ENCODE measurements at places on chromosomes 11 and 22.

- no peak for DNase-seq
These were observed 2.0 kb downstream of the ZNHIT2 start for GRCh38 chr11:65115361-65116082.

DNA sequence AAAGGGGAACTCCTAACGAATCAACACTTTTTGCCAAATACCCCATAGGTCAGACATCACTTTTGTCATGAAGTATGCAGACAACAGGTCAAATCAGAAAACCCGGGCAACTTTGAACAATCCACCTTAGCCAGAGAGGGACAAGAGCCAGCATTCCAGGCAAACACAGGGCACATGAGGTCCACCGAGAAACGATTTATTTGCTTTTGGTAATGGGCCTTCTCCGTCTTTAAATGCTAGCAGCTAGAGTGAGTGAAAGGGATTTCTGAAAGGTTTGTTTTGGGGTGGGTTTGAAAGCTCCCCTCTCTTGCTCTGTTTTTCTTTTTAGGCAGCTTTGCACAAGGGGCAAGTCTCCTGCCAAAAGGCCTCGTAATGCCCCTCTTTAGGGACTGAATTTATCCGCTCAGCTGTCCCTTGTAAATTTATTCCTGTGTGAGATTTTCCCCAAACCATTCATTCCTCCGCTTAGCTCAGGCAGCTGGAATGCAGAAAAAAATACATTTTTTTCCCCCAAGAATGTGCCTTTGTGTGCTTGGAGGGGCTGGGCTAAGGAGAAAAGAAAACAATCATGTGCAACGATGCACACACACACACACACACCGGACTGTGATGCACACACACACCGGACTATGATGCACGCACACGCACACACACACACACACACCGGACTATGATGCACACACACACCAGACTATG is 196.9 kb downstream of the SNX19 start:
- no peak for DNase-seq

GRCh38 chr11:129223260-129223659 is 31.1 kb upstream of the ARHGAP32 start:
- DNase-seq = no peak

DNA sequence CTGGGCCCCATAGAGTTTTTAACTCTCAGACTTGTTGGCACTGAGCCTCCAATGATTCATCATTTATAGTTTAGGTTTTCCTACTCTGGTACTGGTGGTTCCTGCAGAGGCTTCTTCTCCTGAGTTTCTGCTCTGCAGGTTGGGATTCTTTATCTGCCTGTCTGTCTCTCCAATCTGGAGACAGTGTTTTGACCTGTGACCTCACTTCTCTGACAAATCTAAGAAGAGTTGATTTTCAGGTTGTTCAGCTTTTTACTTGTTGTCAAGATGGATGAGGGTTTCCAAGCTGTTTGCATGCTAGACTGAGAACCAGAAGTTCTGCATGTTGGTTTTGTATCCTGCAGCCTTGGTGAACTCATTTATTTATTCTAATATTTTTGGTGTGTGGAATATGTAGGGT is 63.9 kb downstream of the JAM3 start:
- DNase-seq = no peak

DNA sequence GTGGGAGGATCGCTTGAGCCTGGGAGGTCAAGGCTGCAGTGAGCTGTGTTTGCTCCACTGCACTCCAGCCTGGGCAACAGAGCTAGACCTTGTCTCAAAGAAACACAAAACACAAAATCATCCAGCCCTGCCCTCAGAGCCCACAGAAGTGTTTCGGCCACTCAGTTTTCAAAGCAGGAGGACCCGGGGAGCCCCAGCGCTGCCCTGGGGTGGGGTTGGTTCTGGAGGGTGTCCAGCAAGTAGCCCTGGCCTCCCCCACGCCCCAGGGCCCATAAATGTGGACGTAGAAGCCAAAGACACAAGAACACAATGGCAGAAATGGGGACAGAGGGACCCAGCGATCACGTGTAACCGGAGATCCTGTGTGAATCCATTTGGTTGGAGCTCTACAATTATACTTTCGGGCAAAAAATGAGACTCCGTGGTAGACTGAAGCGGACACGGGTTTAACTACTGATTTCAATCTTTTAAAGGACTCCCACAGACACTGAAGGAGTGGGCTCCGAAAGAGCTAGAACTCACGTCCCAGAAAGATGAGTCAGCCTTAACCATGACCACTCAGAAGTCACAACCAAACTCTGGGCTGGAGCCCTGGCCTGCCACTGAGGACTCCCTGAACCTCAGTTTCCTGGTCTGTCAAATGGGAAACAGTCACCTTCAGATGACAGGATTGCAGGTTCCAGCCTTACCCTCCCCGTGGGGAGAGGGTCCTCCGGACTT is 9.0 kb upstream of the CYTH4 start:
- DNase-seq = no peak

DNA sequence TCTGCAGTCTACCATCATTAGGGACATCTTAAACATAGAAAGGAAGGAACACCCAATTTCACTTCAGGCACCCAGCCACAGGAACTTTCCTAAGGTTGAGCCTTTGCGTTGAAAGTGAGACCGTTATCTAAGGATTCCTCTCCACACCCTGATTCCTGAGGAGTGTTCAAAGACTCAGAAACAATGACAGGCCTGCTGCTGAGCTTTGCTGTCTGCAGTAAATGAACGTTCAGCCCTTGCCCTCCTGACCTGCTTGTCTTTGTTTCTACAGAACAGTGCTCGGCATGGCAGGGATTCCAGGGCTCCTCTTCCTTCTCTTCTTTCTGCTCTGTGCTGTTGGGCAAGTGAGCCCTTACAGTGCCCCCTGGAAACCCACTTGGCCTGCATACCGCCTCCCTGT is 7.0 kb downstream of the PRSS23 start:
- no peak for DNase-seq

GRCh38 chr11:47020793-47021526 is 84.4 kb downstream of the CSTPP1 start:
- no peak for DNase-seq

DNA sequence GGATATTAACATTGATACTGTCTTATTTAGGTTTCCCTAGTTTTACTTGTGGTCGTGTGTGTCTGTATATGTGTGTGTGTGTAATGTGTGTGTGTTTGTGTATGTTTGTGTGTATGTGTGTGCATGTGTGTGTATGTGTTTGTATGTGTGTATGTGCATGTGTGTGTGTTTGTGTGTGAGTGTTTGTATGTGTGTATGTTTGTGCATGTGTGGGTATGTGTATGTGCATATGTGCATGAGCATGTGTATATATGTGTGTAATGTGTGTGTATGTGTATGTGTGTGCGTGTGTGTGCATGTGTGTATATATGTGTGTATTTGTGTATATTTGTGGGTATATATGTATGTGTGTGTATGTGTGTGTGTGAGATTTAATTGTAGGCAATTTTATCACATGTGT is 17.3 kb upstream of the DNAL4 start:
- DNase-seq = no peak

DNA sequence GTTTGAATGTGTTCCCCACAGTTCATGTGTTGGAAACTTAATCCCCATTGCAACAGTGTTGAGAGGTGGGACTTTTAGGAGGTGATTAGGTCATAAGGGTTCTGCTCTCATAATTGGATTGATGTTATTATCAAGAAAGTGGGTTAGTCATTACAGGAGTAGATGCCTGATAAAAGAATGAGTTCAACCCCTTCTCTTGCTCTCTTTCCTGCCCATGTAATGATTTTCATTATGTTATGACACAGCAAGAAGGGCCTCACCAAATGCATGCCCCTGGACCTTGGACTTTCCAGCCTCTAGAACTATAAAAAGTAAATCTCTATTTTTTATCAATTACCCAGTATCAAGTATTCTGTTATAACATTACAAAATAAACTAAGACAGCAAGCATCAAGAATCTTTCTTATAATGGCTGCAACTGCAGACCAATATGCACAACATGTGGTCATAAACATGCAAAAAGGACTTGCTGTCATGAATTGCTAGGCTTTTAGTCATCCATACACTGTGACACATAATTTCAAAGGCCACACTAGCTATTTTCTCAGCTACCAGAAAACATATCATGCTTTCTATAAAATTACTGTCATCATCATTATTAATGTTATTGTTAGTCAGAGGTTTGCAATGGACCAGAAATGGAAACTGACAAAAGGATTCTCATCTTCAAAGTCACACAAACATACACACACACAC is 99.9 kb upstream of the GUCY1A2 start:
- no peak for DNase-seq

DNA sequence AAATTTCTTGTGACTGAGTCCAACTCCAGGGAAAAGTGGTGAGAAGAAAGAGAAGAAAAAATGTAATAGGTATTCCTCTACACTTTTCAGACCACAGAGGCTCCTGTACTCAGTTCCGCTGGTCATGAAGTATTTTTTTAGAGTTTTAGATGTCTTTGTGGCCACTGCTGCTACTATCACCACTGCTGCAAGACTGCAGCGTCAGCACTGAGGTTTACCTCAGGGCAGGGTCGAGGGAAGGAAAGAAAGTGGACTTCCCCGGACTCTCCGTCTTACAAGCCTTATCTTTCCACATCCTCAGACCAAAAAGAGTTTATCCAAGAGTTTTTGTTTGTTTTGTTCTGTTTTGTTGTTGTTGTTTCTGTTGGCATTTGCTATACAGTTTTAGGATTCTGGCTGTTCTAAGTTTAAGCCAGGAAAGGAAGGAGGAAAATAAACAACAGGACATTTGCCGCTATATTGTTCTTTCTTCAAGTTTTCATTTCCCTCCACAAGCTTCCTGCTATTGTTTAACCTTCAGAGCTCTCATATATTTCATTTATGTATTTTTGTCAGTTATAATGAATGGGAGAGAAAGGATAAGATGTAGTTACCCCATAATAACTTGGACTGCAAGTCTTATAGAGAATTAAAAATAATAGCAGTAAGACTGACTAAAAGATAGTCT is 919.3 kb downstream of the NTM start:
- no peak for DNase-seq

DNA sequence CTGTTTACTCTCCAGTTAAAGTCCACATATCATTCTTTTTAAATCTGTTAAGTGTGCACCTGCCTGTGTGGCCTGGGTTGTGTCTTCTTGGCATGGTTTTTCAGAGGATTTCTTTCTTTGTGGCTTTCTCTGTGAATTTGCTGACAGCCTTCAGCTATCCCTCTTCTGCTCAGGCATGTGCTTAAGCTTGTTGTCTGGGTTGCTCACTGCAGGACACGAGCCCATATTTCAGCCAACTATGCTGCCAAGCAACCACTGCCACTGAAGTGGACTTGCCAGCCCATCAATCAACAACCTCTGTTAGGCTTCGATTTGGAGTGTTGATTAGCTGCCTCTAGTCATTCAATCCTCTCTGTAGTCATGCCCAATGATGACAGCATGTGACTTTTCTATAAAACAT is 18.4 kb downstream of the OR51I2 start:
- DNase-seq = no peak

DNA sequence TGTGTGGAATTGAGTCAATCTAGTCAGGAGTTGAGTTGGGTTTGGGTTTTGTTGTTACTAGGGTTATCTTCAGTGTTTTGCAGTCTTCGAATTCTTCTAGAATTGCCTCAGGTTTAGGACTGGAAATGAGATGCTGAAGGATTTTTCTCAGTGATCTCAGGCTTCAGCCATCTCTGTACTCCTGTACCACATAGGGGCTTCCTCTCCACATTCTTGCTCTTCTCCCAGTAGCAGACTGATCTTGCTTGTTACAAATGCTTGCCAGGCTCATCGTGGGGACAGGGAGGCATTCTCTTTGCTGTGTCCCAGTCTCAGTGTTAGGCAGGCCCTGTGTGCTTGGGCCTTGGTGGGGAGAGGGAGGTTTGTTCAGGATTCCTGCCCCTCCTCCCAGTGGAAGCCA is 96.1 kb downstream of the LRRC32 start:
- DNase-seq = no peak

GRCh38 chr11:111067994-111068393 is 177.5 kb upstream of the POU2AF2 start:
- DNase-seq = no peak

DNA sequence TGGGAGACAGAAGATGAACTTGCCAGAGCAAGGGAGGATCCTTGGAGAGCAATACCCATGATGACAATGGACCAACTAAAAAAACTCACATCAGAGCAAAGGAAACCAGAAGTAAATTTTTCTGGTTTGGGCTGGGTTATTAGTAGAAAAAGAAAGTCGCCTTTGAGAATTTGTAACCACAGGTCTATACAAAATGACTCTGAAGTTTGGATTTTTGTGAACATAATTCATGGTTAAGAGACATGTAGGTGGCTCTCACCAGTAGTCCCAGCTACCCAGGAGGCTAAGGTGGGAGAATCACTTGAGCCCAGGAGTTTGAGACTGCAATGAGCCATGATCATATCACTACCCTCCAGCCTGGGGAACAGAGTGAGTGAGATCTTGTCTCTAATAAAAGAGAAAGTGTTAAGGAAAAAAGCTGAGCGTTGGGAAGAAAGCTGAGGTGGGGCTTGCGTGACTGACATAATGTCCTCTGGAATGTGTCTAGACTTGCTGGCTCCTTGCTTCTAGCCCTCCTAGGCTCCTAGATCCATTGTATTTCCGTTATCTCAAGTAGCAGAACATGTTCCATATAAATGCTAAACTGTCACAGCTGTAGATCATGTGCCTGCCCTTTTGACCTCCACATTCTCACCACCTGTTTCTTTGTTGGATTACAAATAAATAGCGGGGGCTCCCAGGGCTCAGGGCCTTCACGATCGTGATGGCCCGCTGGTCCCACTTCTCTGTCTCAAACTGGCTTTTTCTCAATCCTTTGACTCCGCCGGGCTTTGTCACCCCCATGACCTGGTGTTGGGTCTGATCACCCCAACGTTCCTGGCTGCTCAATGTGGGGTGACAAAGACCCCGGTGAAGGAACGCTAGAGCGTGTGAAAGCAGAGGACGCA is 56.2 kb upstream of the SC5D start:
- DNase-seq = no peak

DNA sequence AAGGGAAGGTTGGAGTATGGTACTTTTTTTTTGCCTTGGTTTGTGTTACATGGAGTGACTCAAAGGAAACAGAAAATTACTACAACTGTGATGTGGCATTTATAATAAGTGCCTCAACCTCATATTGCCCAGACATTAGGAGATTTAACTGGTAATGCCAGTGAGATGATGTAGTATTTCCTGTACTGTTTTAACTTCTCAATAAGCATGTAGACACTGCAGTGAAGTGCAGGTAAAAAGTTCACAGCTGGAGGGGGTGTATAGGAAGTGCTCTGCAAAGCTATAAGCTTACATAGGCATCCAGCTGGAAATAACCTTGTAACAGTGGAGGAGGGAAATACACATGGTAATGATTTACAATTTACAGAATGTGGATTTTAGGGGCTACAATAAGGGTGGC is 138.2 kb upstream of the MTMR2 start:
- no peak for DNase-seq

- no peak for DNase-seq
These were observed 26.2 kb downstream of the FSHB start for GRCh38 chr11:30257058-30257457.

- DNase-seq = no peak
These were observed 1.5 kb upstream of the TOLLIP start for GRCh38 chr11:1310772-1311468.

- DNase-seq = no peak
These were observed 102.1 kb upstream of the FAT3 start for GRCh38 chr11:92122561-92122960.

Measured in thyroid gland (tissue), 4 donors.